NCI-H187 treated with DMSO at 0.1 percent for 48 hours (cell line): ENCODE measurements at places on chromosomes 2 and 18.

- DNase-seq: no peak
These were observed 166.9 kb downstream of the SNTG2 start for GRCh38 chr2:1117569-1117968.

DNA sequence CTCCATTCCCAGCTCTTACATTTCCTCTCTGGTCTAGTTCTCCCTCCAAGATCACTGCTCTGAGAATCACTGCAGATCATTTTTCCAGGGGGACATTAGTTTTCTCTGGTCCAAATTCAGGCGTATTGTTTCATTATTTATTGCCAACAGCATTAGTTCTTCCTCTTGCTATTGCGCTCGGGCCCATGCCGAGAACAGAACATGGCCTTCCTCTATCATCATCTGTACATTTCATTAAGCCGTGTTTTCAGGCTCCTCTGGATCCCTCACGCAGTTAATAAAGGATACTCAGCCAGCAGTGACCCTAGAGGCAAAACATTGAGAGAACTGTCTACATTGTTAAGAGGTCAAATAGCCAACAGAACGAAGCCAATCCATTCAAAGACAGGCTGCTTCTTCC is 63.9 kb downstream of the CCBE1 start:
- DNase-seq: no peak

- no peak for DNase-seq
These were observed 3.7 kb downstream of the NEURL3 start for GRCh38 chr2:96501471-96501874.

DNA sequence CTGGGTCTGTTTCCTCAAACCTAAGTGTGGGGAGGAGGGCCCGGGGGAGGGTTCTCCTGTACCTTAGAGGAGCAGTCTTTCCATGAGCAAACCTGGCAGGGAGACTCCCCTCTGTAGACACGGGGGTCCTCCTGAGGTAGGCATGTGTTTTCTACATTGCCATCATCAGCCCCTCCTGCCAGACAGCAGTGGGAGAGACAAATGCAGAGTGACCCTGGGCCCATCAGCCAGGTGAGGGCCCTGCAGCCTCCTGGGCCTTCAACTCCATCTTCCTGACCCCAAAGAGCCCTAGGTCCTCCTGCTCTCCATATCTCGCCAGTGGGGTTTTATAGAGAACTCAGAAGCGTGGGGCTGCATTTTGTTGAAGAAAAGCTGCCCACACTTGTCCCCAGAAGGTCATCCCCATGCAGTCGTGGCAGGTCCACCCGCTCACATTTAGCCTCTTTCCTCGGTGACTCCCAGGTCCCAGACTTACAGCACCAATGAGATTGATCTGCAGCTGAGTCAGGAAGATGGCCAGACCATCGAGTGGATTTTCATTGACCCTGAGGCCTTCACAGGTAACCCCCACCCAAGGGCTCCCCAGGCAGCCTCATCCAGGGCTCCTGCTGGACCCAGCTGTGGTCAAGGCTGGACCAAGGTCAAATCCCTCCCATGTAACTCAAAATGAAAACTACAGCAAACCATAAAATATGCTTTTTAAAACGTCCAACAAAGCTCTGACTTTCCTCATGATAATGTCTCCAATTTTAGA is 2.6 kb downstream of the CHRNG start:
- DNase-seq: no peak

DNA sequence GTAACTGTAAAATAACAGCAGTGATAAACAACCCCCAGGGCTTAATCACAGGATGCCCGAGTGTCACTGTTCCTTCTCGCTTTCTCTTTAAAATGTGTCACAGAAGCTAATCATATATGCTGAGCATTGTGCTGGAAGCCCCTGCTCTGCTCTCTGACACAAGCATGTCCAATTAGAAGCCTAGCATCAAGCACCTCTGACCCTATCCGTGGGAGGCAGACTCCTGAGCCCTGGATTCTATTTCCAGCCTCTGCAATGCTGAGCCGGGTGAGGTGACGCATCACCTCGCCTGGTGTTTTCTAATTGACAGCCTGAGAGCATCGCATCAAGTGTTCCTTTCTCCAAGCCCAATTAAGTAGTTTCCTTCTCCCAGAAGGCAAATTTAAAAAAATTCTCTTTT is 19.7 kb upstream of the SCG2 start:
- no peak for DNase-seq

DNA sequence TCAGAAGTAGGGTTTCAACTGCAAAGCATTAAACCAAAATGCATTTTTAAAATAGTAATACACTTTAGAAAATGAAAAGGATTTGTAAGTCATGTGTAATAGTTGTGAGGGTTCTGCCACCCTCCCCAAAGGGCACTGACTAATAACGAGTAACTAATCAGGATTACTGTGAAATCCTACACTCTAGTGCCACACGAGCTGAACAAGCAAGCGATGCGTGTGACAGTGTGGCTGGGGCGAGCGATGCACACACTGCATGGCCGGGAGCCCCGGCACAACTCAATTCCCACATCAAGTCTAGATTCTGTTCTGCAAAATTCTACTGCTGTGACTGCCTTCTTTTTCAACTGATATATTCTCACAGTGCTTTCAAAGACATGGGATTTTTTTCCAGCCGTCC is 156.4 kb downstream of the SEPTIN10 start:
- no peak for DNase-seq

DNA sequence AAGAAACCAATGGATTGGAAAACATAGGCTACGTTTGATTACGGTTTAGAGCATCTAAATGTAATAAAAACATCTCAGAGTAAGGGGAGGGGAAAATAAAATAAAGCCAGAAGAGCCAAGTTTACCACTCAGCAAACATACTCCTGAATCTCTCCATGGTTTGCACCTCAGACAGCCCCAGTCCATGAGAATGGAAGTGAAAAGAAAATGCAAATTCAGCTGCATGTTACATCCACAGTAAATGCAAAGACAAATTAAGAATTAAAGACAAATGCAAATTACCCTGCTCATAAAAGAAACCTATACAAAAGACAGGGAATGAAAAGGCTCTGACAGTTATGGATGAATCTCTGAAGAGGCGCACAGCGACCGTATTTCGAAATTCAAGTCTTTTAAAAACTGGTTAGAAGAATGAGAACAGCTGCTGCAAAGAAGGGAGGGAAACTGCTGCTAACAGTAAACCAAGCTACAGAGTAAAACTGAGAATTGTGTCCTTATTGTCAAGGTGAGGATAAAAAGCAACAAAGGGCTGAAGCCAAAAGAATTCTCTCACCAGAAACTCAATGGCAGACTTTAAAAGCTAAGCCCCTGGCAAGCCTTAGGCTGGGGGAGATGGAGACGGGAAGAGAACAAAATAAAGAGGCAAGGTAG is 197.9 kb upstream of the ACVR2A start:
- no peak for DNase-seq

DNA sequence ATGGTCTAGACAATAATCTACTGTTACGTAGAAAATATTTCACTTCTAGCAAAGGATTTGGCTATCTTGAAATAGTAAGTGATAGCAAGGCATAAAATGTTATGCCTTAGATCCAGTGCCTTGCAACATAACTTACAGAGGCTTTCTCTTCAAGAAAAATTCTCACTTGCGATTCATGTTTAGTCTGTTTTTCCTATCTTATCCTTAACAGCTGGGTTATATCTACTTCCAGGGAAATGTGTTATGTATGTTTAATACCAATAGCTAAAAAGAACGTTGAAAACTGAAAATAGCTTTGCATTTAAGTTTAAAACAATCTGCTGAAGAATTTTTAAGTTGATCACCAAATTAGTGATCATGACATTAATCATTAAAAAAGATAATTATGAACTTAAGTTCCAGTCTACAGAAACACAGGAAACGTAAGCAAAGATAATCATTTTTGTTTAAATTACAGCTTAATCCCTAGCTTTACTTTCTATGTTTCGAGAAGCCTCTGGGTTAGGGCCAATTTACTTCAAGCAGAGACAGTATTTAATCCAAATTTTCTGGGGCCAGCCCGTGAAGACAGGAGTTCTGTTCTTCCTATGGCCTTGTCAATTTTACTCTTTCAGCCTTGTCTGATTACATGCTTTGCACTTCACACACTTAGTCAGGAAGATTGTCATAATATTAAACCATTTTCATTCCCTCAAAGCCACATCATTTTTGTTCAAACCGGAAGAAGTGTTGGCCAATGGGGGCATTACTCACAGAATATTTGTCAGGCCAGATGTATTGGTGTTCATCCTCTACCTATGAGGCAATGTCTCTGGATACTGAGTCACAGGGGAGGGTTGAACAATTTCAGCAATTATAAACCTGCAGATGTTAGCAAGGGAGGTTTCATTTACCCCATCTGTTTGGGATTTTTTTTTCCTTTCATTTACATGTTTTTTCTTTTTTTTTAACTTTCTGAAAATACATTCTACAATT is 1132.9 kb upstream of the ZEB2 start:
- no peak for DNase-seq

DNA sequence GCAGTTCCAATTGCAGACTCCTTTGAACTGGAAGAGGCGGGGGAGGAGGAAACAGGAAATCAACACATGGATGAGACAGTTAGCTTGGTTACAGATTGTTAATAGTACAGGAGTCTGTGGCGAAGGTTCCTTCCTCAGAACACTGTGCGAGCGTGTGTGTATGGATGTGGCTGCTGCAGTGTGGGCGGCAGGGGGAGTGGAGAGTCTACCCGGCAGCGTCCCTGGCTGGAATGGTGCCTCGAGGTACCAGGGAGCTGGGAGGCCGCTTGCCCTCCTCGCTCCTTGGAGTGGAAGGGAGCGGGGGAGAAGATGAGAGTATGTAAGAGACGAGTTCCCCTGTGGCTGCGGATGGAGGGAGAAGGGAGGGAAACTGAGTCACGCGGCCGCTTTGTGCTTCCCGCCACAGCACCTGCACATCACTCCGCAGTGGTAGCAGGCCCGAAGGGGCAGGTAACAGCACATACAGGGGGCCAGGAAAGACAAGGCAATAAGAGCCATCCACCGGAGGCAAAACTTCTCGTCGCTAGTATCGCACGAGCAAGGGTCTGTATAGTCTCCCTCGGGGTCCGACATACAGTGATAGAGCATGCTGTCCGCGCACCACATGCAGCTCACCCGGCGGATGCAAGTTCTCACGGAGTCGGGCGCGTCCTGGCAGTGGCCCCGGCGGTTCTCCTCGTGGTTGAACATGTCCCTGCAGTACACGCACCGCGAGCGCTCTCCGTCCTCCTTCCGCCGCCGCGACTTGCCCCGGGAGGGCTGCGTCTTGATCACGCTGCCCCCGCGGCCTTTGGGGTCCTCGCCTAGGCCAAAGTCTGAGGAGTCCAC is 85.7 kb downstream of the ACTR2 start:
- no peak for DNase-seq

- DNase-seq: no peak
These were observed 114.9 kb upstream of the SEC11C start for GRCh38 chr18:59024829-59025228.

- DNase-seq: no peak
These were observed 75.4 kb upstream of the ST6GAL2 start for GRCh38 chr2:106961328-106961727.

- DNase-seq: no peak
These were observed 20.4 kb downstream of the TGFBRAP1 start for GRCh38 chr2:105309147-105309545.

GRCh38 chr2:95315801-95316411 is 18.8 kb downstream of the KCNIP3 start:
- no peak for DNase-seq

- no peak for DNase-seq
These were observed 790 bp upstream of the ACAA2 start for GRCh38 chr18:49814147-49814499.

GRCh38 chr2:182241936-182242335 is 184.9 kb downstream of the PDE1A start:
- no peak for DNase-seq

DNA sequence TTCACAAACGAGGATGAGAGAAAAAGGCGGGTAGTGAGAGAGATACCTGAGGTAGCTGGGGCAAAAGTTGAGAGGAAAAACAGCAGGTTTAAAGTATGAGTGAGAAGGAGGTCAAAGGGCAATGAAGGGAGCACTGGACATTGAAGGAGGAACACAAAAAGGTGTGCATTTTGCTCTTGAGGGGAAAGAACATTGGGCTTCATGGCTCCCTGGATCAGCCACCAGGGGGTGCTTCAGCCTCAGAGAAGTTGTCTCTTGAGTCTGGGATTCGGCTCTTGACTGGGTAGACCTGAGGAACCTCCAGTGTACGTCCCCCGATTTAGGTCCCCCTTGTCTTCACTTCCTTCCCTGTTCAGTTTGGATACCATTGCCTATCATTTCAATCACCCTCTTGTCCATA is 128.5 kb downstream of the RAPGEF4 start:
- DNase-seq: no peak

- DNase-seq: no peak
These were observed 5.4 kb upstream of the ITGB6 start for GRCh38 chr2:160205505-160205904.
